ENCODE measurements at places on chromosomes 12 and 14.

- ATAC-seq, result no peak
Measured at GRCh38 chr12:14950421-14950820, 11.0 kb downstream of the ARHGDIB start.

GRCh38 chr14:45359746-45360145, 106.7 kb upstream of the MIS18BP1 start:
- no peak for ATAC-seq

GRCh38 chr14:39500253-39500652, 68.0 kb upstream of the FBXO33 start:
- no peak for ATAC-seq

DNA sequence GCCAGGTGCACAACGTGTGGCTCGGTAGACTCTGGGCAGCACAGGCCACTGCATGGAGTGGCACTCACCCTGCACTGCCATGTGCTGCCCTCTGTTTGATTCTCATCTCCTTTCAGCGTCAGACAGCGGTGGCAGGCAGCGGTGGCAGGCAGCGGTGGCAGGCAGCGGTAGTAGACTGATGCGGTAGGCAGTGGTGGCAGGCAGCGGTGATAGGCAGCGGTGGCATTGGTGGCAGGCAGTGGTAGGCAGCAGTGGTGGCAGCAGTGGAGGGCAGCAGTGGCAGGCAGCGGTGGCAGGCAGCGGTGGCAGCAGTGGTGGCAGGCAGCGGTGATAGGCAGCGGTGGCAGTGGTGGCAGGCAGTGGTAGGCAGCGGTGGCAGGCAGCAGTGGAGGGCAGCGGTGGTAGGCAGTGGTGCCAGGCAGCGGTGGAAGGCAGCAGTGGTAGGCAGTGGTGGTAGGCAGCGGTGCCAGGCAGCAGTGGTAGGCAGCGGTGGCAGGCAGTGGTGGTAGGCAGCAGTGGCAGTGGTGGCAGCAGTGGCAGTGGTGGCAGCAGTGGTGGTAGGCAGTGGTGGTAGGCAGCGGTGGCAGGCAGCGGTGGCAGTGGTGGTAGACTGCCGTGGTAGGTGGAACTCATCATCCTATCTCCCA, 6.0 kb upstream of the MEG3 start:
- no peak for ATAC-seq

DNA sequence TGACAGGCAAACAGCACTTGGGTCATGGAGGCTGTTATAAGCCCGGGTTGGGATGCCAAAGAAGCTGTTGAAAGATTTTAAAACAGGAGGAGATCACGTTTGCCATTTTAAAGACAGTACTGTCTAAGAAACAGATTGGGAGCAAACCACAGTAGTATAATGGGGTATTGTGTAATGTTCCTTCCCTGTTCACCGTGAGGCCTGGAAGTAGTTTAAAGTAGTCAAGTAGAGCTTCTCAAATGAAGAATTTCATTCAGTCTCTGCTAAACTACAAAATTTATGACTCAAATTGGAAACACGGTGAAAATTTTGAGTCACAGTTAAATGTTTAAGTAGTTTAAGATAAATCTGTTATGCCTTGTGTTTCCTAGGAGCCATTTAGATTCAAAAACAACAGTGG, 35.8 kb downstream of the ATP2A2 start:
- peak; percentile 87 for ATAC-seq

Data from SK-N-SH treated with all-trans-retinoic acid at 6 μM for 48 hours (cell line).